ENCODE measurements at places on chromosomes 16 and 17.

- peak; percentile 90 for DNase-seq
Measured at GRCh38 chr17:50094243-50094752, 853 bp upstream of the PDK2 start.

- DNase-seq: no peak
Measured at GRCh38 chr17:50620858-50621257, 13.8 kb upstream of the ABCC3 start.

DNA sequence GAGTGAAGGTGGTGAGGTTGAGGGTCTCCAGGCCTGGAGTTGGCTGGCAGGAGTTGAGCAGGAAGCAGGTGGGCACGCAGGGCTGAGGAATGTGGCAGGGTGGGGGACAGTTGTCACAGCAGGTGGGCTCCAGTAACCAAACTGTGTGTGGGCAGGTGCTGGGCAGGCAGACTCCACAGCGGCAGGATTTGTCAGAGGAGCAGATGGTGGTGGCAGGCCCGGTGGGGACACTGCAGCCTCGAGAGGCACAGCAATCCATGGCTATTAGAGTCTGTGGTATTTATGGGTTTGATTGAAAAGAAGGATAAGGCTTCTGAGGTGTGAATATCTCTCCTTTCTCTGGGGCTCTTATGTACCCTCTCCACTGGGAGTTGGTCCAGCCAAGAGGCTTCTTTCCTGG, at the start of gene KRTAP3-3:
Gene KRTAP3-3 (minus strand): TSS at position 326 of the 400 bp plus-strand sequence. CDS start 67 bp downstream, at position 259.
- DNase-seq: no peak

DNA sequence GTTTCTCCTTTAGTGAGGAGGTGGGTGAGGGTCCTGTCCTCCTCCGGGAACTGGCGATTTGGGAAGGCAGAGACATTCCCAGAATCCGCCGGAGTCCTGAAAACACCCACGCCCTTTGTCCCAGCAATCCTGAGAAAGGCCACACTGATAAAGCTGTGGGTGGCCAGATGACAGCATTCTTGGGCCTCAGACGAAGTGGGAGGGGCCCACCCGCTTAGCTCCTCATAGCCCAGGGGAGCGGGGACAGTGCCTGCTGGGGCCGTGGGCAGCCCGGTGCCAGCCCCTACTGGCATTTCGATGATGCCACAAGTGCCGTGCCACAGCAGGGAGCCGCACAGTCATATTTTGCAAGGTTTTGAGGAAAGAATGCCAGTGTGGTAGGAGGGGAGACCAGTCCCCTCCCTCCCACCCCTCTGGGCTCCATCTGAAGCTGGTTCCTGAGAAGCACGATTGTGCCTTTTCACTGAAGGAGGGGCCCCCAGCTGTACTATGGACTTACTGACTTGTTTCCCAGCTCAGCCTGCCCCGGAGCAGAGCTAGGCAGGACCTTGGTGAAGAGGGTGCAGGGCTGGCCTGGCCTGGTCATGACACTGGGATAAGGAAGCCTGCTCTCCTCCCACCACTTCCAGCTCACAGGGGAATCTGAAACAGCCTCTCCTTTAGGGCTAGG, 20.9 kb upstream of the MPRIP start:
- no peak for DNase-seq

GRCh38 chr16:52312716-52313115, 234.2 kb downstream of the TOX3 start:
- no peak for DNase-seq

DNA sequence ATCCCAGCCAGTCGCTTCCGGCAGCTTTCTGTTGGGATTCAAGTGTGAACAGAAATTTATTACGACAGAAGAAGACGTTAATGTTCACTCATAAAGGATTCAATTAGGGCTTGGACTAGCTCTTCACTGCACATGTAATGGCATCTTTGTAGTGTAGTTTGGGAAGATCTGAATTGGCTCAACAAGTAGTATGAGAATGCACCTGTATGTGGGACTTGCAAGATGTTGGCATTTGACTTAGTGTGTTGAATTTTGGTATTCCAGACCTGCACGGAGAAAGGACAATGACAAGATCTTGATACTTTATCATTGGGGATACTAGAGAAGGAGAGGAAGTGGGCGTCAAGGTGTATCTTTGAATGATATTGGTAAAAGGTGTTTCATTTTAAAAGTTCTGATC, 1.2 kb downstream of the PSMD11 start:
- no peak for DNase-seq

DNA sequence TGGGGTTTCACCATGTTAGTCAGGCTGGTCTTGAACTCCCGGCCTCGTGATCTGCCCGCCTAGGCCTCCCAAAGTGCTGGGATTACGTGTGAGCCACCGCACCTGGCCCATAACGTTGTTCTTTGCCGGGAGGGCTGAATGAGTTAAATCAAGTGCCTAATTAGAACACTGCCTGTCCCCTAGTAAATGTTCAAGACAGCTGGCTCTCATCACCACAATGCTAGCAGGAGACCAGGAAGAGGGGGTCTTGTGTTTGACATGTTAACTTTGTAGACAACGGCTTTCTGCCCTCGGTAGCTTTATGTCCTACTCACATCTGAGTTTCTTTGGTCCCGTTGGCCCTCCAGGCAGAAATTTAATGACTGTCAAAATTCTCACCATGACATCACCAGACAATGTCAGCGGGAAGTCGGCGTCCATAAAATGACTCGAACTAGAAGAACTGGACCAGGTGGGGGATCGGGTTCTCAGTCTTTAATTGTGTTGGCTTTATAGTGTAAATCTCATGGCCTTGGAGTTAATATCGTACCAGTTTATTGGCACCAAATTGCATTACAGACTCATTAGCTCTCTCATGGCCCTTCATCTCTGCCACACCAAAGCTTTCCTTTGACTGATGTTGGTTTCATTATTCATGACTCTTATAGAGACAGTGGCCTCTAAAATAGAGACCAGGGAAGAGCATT, 11.4 kb upstream of the ITPRIPL2 start:
- DNase-seq: no peak

- DNase-seq: no peak
Measured at GRCh38 chr16:1992704-1993317, 3.0 kb downstream of the SYNGR3 start.

GRCh38 chr17:336110-337021, 16.2 kb downstream of the RPH3AL start:
- no peak for DNase-seq

GRCh38 chr17:68172461-68172954, 75.3 kb upstream of the AMZ2 start:
- peak; percentile 81 for DNase-seq

DNA sequence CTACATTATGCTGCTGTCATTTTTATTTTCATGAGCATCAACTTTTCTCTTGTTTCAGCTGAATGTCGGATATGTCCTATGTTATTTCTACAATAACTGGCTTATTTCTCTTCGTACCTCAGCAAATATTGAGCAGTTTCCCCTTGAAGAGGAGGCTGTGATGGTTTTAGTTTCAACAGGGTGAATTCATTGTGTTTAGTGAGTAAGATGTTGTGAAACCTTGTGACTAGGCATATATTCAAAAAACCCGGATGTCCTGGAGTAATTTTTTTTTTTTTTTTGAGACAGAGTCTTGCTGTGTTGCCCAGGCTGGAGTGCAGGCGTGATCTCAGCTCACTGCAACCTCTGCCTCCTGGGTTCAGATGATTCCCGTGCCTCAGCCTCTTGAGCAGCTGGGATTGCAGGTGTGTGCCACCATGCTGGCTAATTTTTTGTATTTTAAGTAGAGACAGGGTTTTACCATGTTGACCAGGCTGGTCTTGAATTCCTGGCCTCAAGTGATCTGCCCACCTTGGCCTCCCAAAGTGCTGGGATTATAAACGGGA, 11.1 kb downstream of the CPD start:
- DNase-seq: no peak

DNA sequence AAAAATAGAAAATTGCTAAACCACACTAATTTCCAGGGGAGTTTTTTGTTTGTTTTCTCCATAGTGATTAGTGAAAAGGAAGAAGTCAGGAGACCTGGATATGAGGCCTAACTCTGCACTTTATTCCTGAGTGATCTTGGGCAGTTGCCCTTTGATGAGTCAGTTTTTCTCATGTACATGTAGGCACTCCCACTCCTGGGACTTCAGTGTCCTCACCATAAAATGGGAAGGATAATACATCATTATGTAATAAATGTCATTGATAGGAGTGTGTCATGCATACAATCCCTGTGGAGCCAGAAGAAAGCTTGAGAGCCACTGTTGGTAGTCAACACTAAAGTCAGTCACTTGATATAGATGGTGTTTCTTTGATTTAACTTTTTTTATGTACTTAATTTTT, 32.5 kb downstream of the WIPF2 start:
- no peak for DNase-seq

DNA sequence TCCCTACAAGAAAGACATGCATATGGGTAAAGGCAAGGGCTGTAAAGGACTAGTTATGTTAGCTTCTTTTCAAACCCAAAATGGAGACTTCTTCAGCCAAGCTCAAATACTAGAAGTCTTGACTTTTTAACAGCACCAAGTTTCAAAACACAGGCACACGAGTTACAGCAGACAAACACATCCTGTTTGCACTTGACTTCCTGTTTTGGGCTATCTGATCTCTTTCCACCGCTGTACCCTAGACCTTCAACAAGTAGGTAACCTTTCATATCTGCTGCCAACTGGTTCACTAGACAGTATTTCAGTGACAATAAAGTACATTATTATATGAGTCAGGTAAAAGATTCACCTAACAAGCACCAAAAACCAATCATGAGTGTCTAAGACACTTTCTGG, 12.3 kb downstream of the RFFL start:
- peak; percentile 50 for DNase-seq

DNA sequence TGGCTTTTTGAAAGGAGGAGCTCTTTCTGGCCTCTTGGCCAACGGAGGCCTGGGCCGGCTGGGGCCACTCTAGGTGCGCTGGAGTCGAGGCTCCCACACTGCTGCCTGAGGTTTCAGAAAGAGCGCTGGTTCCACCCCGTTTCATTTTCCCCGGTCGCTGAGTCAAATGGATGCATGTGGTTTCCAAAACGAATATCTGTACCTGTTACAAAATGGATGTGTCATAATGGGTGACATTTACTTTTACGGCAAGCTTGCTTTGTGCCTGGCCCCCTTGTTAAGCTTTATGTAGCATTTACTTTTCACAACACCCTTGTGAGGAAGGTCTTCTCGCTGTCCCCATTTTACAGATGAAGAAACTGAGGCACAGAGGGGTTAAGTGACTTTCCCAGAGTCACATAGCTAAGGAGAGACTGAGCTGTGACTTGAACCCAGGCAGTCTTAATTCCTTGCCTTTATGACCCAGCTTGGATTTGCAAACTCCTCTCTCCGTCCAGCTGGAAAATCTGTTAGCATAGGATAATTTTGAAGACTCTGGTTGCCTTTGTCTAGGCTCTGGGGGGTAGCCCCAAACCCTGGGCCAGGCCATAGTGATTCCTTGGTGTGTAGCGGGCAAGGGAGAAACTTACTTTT, 10.6 kb downstream of the KSR1 start:
- peak; percentile 85 for DNase-seq

- no peak for DNase-seq
Measured at GRCh38 chr17:37792787-37793186, 47.9 kb upstream of the HNF1B start.

GRCh38 chr17:3891626-3892094, 1.2 kb downstream of the CAMKK1 start:
- DNase-seq: no peak

GRCh38 chr16:69350536-69351133, 951 bp downstream of the TMED6 start:
- no peak for DNase-seq

All from activated CD4-positive, alpha-beta memory T cell treated with anti-CD3 and anti-CD28 coated beads, Interleukin-2, amount 10 ng/mL, durations not matched to agents 7 days and 5 days (primary cell).